Memory B cell (primary cell): ENCODE measurements at places on chromosomes 2 and 18.

GRCh38 chr18:55494899-55495298 lies 93.1 kb downstream of the TCF4 start:
- no peak for DNase-seq

DNA sequence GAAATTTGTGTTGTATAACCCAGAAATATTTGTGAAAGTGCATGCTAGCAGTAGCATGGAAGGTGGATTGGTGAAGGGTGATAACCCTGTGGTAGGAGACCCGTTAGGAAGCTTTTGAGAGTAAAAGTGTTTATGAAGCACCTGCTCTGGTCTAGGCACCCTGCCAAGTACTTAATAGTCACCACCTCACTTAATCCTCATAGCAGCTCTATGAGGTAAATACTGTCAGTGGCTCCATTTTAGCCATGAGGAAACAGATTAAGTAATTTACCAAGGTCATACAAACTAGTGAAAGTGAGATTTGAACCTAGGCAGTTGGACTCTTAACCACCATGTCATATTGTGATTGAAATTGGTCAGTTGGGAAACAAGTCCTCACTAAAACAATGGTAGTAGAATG lies 66.8 kb downstream of the TET3 start:
- no peak for DNase-seq

- no peak for DNase-seq
These were observed 33.5 kb upstream of the MAP4K3 start for GRCh38 chr2:39470580-39470979.

- DNase-seq: peak; percentile 44
These were observed 29.8 kb downstream of the EPC2 start for GRCh38 chr2:148674063-148675020.

GRCh38 chr2:24544456-24545115 lies 53.5 kb downstream of the NCOA1 start:
- no peak for DNase-seq

- DNase-seq: no peak
These were observed 127.6 kb upstream of the CDCA7 start for GRCh38 chr2:173226899-173227698.

DNA sequence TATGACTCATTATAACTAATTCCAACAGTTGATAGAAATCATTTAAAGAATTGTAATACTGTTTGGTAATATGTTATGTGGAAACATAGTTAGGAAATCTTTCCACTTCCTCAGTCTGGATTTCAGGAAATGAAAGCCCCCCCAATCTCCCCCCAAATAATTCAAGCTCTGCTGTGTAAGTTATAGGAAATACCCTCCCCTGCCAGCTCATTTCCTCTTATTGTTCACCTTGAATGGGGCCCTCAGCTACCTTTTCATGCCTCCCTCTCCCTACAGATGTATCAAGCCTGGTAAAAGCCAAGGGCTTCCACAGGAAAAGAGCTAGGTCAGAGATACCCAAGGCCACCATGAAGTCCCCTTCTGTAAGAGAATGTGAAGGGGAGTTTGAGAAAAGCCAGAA lies 155.5 kb downstream of the CNTNAP5 start:
- no peak for DNase-seq

DNA sequence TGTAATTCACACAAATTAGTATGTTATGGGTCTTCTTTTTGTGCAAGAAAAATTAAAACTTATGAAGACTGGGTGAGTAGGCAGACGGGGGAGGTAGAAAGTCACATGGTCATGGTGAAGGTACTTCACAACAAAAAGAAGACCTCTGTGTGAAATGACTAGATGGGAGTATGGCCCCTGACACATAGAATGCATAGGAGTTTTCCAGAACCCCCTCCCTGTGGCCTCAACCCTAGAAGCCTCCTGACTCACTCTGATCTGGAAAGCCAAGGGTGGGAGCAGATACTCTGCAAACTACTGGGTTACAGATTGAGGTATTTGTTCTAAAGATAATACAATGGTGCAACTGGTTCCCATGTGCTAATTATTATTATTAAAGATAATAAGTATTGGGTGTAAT lies 23.2 kb downstream of the SATB2 start:
- DNase-seq: no peak

DNA sequence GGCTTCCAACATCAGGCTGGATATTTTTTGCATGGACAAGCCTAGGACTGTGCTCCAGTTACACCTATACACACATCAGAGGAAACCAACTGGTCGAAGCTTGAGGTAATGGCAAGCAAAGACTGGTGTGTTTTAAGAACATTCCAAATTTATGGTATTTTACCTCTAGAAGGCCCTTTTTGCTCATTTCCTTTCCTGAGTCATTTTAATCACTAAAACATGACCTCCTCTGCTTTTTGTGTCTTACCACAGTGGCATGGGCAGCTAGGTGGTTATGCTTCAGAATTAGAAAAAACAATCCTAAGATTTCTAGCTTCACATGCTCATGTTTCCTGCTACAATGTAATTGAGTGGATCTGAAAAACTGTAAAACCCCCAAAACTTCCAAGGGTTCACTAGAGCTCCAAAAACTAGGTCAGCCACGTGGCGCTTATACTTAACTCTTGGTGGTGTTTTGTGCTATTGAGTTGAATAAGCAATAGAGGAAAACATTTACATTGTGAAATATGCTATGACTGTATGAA lies 30.6 kb upstream of the CHRNA1 start:
- no peak for DNase-seq

- DNase-seq: no peak
These were observed 145.2 kb downstream of the EPHA4 start for GRCh38 chr2:221426929-221427328.

DNA sequence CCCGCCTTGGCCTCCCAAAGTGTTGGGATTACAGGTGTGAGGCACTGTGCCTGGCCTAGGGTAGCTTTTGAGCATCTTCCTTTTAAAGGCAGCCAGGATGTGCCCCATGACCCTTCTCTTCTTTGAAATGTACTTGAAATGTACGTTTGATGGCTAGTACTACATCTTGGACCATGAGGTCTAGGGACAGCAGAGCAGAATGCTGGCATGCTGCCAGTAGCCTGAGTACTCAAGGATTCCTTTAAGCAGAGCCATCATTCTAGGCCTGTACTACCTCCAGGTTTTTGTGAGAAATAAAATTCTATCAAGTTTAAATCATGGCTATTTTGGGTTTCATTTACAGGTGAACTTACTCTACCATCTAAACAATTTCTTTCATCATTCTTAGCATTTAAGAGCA lies 2.9 kb upstream of the EML6 start:
- no peak for DNase-seq

- DNase-seq: no peak
These were observed 18.9 kb downstream of the SMAD7 start for GRCh38 chr18:48931680-48932461.

DNA sequence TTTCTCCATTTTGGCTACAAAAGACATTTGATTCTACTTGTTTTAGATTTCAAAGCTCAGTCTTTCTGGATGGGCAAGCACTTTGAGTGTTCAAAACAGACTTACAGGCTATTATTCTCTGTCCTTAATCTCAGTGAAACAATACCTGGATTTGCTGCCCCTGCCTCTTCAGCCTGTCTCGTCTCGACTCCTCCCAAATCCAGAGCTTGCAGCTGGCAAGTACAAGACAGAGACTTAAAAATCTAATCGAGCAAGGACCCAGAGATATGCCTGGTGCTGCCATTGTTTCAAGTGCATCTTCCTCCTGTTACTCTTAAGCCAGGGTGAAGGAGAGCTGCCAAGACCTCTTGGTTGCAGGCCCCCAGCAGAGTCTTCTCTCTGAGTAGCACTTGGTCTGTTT lies 59.2 kb downstream of the LRRC30 start:
- DNase-seq: no peak

DNA sequence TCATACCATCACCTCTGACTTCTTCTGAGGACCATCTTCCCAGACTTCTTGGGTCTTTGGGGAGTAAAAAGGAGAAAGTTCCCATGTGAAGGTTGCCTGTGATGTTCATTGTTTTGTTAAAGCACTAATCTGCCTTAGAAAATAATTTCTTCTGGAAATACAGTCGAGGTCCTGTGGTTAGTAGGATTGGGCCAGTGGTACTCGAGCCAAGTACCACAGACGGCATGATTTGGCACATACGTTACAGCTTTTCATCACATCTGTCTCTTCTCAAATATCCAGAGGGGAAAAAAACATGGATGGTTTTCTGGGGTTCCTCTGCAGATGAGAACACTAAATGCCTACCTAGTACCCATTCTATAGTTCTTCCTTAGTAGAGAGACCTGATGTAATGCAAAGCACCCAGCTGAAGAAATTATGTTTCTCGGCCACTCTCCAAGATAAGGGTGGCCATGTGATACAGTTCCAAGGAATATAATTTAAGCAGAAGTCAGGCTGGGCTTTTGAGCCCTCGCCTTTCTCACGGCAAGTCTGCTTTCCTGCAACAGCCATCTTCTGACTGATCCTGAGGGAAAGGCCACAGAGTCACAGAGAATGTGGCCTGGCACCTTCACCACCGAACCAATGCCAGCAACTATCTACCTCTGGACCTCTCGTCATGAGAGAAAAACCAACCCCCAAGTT lies 161.0 kb downstream of the RNF152 start:
- DNase-seq: no peak

GRCh38 chr2:217710211-217710765 lies 292.5 kb downstream of the TNS1 start:
- DNase-seq: no peak

DNA sequence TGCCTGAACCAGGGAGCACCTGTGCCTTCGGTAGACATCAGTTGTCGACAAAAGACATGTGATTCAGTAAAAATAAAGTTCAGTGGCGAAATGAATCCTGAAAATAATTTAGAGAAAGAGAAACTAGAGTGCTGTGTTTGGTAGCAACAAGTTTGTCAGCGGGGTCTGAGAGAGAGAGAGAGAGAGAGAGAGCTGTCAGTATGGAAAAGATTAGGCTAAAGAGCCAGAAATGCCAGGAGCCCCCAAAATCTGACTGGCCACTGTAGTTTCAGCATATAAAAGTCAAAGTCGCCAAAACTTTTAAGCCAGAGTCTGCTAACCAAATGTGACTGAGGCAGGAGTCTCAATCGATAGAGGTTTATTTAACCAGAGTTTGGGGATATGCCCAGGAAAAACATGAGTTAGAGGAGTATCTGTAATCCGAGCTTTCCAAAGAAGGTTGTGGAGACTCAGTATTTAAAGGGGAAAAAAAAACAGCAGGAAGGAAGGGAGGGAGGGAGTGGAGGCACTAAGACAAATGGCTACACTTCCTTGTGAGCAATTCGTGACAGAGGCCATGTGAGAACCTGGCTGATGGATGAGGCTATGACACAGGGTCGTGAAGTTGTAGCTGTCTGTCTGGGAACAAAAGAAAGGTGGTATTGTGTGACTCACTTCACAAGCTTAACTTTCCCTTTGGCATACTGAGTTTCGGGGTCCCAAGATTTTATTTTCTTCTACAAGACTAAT lies 20.5 kb upstream of the GNAL start:
- DNase-seq: no peak

DNA sequence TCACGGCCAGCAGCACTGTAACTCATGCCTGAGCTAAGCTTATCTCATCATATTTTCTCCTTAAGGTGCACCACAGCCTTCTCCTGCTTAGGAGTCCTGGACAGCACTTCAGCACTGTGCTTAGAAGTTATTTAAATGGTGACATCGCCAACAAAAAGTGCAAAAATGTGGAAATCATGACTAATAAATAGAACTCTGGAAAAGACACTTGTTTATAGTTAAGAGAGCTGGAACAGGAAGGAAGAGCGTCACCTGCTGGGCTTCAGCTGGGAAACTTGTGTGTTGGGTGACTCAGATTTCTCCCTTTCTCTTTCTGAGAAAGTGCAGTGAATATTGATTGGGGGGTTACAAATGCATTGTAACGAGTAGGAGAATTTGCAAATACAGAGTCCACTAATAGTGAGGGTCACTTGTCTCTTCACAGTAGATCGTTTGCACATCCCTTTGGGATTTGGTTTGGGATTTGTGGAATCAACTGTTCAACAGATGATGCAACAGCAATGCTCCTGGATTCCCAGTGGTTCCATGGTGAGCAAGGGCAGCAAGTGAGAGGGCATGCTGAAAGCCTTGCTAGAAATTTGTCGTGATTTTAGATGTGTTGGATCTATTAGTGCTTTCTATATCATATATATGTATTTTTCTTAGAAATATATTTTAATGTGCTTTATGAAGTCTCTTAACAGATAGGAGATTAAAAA lies 84.2 kb downstream of the DOK6 start:
- no peak for DNase-seq

DNA sequence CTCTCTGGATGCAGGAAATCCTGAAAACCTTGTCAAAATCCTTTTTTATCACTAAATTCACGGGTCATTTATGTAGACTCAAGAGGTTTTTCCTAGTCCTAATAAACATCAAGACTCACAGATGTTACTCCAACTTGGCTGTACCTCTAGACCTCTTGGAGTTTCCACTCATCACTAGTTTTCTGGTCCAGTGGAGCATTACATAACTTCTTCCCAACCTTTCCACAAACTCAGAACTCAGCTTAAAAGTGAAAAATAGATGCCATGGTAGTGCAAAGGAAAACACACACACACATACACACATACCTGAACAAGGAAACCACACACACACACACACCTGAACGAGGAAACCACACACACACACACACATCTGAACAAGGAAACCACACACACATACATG lies 807.2 kb downstream of the LRP1B start:
- DNase-seq: no peak

- DNase-seq: no peak
These were observed 49.4 kb downstream of the SFXN5 start for GRCh38 chr2:73022024-73022568.

- DNase-seq: no peak
These were observed 782.5 kb upstream of the HS6ST1 start for GRCh38 chr2:129101186-129101585.

DNA sequence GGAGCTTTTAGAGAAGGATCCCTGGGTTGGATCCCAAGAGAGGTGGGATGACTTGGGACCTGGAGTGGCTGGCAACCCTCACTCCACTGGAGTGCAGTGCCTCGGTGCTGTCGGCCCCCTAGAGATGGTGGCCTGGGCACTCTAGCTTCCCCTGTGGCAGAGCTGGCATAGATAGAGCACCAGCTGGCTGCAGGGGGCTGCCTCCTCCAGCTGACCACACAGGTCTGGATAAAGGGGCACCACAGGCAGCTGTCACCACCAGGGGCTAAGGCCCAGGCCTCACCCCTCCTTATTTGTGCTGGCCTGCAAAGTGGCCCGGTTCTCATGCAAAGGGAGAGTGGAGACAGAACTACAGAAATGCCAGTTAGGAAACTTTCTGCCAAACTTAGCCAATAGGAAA lies 74.3 kb downstream of the ZBTB7C start:
- no peak for DNase-seq

- DNase-seq: no peak
These were observed 677.5 kb upstream of the FSHR start for GRCh38 chr2:49831698-49832367.
